Activated naive CD4-positive, alpha-beta T cell treated with anti-CD3 and anti-CD28 coated beads for 36 hours (primary cell): ENCODE measurements at places on chromosomes 12 and 14. TPM values are rescaled to one million over a fixed set of nuclear protein-coding genes. Genes with fewer than 3 reads are reported as not detected.

- DNase-seq, result peak; percentile 0
Measured at GRCh38 chr14:101132051-101132571, 228.6 kb upstream of the RTL1 start.

DNA sequence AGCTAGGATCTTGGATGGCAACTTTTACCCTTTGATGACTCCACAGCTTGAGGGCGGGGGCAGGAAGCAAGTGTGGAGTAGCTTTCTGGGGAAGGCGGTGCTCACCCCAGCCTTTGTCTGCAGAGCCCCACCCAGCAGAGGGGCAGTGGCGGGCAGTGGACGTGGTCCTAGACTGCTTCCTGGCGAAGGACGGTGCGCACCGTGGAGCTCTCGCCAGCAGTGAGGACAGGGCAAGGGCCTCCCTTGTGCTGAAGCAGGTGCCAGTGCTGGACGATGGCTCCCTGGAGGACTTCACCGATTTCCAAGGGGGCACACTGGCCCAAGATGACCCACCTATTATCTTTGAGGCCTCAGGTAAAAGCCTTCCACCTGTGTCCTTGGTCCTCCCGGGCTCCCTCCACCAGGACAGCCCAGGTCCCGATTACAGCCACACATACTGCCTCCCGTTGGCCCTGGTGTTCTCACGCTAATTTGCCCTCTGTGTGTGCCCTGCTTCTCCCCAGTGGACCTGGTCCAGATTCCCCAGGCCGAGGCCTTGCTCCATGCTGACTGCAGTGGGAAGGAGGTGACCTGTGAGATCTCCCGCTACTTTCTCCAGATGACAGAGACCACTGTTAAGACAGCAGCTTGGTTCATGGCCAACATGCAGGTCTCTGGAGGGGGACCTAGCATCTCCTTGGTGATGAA is 1.2 kb downstream of the TAPBPL start:
- DNase-seq, result peak; percentile 64

DNA sequence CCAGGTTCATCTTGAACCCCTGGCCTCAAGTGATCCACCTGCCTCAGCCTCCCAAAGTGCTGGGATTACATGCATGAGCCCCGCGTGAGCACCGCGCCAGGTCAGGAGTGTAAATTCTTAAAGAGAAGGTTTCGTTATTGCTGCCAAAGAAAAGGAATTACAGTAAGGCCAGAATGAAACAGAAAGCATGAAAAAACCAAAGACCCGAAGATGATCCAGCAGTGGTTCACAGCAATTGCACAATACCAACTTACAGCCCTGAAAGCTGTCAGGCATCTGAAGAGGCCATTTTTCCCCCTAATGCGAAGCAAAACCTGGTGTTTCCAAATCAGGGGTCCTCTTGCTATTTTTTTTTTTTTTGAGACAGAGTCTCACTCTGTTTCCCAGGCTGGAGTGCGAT is 10.3 kb downstream of the RBM23 start:
- DNase-seq, result no peak

Gene EML5
- total RNA-seq, result 3.8 TPM

DNA sequence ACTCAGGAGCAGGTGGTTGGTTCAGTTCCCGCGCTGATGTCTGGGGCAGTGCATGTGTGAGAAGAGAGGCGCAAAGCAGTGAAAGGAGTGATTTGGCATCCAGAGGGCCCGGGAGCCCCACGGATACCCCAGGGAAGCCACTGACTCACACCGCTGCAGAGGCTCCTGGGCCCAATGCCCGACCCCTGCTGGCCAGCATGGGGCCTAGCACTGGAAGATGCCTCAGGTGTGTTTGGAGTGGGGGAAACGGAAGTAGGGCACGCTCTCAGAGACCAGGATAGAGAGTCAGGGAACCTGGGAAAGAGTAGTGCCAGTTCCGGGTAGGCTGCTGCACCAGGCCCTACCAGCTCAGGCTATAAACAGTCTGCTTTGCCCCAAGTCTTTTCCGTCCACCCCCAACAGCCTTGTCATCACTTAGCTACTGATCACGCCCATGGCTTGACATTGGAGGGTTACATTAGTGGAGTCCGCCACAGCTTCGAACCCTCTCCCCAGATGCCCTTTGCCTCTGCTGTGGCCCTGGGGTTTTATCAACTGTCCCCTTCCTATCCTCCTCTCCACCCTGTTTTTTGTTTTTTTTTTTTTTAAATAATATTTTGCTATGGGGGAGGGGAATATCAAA is 9.5 kb upstream of the CSAD start:
- DNase-seq, result peak; percentile 61

DNA sequence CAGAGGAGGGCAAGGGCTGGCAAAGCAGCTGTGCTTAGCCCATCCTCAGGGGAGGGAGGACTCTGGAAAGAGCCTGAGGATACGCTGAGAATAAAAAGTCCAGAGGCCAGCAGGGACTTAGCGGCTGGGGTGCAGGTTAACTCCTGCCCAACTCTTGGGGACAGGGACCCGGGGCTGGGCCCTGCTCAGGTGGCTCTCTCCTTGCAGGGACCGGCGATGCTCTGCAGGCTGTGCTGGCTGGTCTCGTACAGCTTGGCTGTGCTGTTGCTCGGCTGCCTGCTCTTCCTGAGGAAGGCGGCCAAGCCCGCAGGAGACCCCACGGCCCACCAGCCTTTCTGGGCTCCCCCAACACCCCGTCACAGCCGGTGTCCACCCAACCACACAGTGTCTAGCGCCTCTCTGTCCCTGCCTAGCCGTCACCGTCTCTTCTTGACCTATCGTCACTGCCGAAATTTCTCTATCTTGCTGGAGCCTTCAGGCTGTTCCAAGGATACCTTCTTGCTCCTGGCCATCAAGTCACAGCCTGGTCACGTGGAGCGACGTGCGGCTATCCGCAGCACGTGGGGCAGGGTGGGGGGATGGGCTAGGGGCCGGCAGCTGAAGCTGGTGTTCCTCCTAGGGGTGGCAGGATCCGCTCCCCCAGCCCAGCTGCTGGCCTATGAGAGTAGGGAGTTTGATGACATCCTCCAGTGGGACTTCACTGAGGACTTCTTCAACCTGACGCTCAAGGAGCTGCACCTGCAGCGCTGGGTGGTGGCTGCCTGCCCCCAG is 2.8 kb downstream of the B3GNT4 start:
- no peak for DNase-seq

Gene TMEM30B
- total RNA-seq, result 2.8 TPM

GRCh38 chr12:49255857-49256637 is 8.8 kb upstream of the TUBA1C start:
- no peak for DNase-seq

GRCh38 chr12:77847060-77847541 is 16.4 kb downstream of the NAV3 start:
- DNase-seq, result no peak

- DNase-seq, result no peak
Measured at GRCh38 chr12:23891115-23891514, 58.4 kb downstream of the SOX5 start.

DNA sequence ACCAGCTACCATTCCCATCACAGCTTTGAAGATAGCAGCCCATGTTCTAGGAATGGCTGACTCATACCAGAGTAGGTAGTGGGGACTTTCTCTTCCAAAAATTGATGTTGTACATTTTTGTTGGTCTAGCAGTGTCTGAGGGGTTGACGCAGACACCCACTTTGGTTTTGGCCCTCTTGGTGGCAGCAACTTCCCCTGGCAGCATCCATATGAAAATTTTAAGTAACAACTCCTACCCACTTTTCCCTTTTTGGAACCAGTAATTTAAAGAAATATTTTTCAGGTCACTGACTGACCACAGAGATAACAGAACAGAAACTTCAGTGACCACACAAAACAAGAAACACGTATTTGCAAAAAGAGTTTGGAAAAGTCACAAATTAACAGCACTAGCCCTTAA is 162.0 kb upstream of the TMCC3 start:
- no peak for DNase-seq

- no peak for DNase-seq
Measured at GRCh38 chr12:79778802-79779448, 88.2 kb upstream of the PAWR start.

Gene KRT4
- total RNA-seq, result not detected

Gene CEBPE
- 0.43 TPM for total RNA-seq
